Hematopoietic multipotent progenitor cell treated with erythropoietin and hydrocortisone succinate and interleukin-3 and kit ligand, for 4 days (in vitro differentiated cells): ENCODE measurements at places on chromosomes 5 and 9.

DNA sequence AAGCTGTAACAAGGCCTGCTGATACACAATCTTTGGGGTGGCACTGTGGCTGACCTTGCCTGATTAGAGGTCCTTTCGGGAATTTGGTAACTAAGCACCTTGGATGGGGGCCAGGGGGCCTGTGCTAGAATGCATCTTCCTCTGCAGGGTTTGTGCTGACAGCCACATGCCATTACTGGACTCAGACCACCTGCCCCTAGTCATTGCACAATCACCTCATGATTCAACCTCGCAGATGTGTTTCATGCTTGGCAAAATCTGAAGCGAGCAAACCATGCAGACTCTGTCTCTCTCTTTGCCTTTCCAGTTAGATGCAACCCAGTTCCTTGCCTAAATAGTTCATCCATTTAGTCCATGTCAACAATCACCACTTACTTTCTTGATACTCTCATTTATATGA, 96.5 kb upstream of the ERCC6L2 start:
- DNase-seq: no peak

DNA sequence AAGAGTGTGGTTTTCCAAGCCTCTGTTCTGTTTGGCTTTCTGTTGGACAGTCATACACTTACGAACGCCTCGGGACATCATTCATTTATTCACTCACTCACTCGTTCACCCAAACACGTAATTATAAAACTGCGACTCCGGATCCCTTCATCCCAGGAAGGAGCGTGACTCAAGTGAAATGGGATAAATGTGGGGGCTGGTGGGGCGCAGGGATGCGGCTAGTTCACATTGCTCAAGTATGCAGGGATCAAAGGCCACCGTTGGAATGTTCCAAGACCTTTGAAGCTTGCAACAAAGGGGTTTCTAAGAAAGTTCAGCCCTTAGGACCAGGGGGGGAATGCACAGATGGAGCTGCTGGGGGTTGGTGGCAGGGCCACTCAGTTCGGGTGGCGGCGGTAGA, 64.2 kb downstream of the CFAP77 start:
- DNase-seq: no peak

- no peak for DNase-seq
Observed at GRCh38 chr9:95425910-95426551, 90.7 kb downstream of the PTCH1 start.

GRCh38 chr5:81310402-81311063, 9.1 kb downstream of the ZCCHC9 start:
- DNase-seq: no peak

GRCh38 chr5:72018143-72018803, 89.0 kb upstream of the MAP1B start:
- DNase-seq: peak; percentile 68

- no peak for DNase-seq
Observed at GRCh38 chr9:82209797-82210470, 221.4 kb downstream of the SPATA31D1 start.

DNA sequence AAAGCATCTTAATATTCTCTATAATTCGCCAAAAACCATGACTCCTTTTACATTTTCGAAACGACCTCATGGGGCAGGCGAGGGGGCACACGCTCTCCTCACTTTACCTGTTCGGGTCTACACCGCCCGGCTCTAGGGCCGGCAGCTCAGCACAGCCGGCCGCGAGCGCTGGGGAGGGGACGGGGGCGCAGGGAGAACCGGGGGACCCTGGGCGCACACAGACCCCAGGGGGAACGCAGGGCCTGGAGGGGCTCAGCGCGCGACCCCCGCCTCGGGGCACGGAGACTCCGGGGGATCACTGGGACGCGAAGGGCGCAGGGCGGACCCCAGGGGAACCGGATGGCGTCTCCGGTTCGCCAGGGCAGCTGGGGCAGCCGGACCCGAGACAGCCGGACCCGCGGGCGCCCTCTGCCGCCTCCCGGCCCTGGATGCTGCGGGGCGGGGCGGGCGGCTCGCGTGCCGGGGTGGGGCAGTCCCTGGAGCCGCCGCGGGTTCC, at the start of gene AHRR:
AHRR (plus strand) TSS at position 485 of the 496 bp plus-strand sequence. CDS start 22,189 bp downstream, outside the sequence.
- DNase-seq: peak; percentile 82

DNA sequence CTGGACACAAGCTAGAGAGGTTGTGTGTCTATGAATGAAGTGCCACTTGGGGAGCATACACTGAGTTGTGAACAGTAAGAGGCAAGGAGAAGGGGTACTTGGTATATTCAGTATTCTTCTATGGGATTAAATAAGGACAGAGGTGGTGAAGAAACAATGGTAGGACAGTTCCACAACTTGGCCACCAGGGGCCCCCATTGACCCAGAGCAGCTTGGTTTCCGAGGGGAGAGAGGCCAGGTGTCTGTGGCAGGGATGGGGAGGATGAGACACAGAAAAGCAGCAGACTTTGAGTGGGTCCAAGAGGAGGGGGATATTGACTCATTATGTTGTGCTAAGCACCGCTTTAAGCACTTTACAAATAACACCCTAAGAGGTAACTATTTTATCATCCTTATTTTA, 220.6 kb downstream of the MELK start:
- peak; percentile 11 for DNase-seq

DNA sequence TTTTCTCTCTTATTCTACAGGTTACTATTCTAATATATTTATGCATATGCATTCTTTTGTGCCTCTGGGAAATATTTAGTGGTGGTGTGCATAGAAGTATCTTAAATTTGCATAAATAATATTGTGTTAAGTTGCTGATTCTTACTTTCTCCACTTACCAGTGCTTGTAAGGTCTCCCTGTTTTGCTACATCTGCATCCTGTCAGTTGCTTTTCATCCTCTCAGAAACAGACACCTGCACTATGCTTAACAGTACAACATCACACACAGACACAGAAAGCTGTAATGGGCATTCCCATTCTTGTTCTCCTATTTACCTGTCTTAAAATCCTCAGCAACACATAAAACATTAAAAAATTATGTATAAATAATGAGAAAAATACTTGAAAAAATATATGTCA, 713.3 kb upstream of the RGMB start:
- DNase-seq: no peak
